ENCODE measurements at places on chromosomes 2 and 18. TPM values are rescaled to one million over a fixed set of nuclear protein-coding genes. Genes with fewer than 3 reads are reported as not detected.

Gene CXCR1
- not detected for total RNA-seq

Gene SGPP2
- 1.3 TPM for total RNA-seq

Gene UGT1A3
- total RNA-seq: not detected

Gene TTN
- 3.5 TPM for total RNA-seq

Gene ANKZF1
- 67.8 TPM for total RNA-seq

GRCh38 chr2:178994264-178994663, 55.7 kb downstream of the CCDC141 start:
- no peak for DNase-seq

GRCh38 chr2:38862476-38862875, 13.3 kb downstream of the DHX57 start:
- no peak for DNase-seq

DNA sequence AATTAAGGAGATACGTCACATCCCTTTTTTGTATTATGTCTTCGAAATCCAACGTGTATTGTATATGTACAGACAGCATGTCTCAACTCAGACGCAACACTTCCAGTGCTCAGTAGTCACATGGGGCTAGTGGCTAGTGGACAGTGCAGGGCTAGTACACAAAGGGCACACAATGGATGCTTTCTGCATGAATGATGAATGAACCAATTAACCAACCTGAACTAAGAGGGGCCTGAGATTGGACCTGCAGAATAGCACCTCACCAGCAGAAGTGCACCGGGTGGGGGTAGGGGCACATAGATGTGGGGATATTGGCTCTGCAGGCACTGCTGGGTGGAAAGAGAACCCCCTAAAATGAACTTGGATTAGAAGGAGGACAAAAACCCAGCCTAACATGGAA, 20.7 kb downstream of the ST8SIA5 start:
- DNase-seq: no peak

DNA sequence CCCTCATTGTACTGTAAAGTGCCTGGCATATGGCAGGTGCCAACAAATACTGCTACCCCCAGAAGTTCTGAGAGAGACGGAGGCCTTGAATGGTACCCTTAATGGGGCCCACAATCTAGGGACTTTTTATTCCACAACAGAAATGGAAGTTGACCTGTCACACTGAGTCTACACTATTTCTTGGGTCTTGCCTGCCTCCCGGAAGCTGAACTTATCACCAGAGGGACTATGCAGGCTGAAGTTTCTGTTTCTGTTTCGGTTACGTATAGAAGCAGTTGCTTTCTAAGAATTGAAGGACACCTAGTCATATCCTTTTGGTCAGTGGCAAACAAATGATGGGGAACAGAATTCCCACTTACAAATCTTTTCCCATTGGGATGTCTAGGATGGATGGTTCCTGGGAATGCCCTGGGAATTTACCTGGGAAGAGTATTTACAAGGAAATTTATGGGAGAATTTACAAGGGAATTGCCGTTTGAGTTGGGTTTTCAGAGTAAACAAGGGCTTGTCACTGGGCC, 74.2 kb downstream of the HS1BP3 start:
- no peak for DNase-seq

GRCh38 chr2:134056173-134056572, 197.7 kb upstream of the MGAT5 start:
- no peak for DNase-seq

DNA sequence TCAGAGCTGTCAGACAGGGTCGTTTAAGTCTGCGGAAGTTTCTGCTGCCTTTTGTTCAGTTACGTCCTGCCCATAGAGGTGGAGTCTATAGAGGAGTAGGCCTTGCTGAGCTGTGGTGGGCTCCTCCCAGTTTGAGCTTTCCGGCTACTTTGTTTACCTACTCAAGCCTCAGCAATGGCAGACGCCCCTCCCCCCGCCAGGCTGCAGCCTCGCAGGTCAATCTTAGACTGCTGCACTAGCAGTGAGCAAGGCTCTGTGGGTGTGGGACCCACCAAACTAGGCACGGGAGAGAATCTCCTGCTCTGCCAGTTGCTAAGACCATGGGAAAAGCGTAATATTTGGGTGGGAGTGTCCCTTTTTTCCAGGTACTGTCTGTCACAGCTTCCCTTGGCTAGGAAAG, 86.5 kb downstream of the EFEMP1 start:
- DNase-seq: no peak

DNA sequence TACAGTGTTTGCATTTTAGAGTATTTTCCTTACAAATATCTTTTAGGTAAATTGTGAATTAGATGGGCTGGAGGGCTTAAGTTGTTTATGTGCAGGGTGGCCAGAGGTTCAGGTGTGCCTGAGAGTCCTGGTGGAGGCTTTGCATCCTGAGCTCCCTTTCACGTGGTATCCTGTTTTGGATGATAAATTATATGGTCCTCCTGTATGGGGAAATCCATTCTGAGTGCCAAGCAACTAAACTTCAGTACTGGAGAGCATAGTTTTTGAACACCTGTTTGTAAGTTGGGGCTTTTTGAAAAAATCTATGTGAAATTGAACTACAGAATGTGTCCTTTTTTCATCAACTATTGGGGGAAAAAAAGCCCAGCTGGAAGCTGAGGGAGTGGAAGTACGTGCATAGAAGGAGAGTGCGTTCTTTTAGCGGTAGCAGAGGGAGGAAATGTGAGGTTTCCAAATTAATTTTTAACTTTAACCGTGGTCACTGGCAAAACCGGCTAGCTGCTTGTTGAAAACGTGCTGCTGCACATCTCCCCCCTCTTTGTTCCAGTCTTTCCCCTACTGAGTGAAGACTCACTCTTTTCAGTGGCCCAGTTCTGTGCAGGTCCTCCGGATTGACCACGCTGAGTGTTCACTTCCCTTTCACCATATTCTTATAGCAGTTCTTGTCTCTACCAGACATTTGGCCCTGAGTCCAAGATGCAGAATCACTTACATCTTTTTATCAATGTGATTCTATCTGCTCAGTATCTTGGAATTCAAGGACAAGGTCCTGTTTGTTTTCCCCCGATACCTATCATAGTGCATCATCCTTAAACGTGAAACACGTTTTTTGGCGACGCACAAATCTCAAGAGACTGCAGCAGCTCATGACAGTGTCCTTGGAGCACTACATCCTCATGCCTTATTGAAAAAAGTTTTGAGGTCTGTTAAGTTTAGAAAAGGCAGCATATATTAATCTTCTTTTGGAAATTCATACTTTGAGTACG, 15.3 kb downstream of the CNOT11 start:
- no peak for DNase-seq

DNA sequence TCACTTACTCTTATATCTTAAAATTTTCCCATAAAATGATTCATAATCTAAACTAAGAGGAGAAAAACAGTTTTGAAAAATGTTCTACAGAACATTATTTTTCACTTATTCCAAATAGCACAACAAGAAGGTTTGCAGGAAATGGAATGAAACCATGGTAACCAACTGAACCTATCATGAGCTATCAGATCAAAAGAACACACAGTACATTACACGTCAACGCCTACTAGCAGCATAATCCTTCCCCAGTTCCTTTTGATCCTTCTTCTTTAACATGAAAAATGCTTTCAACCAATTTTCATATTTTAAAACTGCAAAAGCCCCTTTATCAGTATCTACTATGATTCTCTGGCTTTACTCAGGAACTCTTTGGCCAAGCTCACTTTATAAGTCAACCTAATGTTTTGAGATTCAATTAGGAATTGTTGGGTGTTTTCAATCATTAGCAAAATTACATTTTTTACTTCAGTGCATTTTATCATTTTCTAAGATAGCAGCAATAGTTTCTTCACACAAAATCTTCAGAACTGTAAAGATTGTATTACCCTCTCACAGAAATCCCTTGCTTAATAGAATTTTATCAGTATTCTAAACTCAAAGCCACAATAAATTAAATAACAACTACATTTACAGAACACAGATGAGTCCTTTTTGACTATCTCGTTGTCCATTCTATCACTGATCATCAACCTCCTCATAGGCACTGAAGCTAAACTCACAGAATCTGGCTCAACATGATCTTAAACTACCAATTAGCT, 102.5 kb downstream of the CHN1 start:
- no peak for DNase-seq

- DNase-seq: no peak
Observed at GRCh38 chr18:52963481-52963880, 623.5 kb downstream of the DCC start.

DNA sequence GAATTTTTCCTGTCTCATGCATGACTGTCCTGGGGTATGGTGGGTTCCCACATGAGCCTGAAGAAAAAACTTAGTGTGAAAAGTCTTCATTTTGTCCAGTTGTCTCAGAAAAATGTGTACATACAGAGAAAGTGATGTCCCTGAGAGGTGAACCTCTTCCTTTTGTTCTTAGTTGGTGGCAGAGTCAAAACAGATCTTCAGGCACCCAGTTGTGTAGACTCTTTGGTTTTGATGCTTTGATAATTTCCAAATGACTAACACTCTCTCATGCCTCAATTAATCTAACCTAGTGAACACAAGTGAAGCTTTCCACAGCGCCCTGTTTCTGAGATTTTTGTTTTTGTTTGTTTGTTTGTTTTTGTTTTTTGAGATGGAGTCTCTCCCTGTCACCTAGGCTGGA, 273.5 kb downstream of the PIK3C3 start:
- no peak for DNase-seq

DNA sequence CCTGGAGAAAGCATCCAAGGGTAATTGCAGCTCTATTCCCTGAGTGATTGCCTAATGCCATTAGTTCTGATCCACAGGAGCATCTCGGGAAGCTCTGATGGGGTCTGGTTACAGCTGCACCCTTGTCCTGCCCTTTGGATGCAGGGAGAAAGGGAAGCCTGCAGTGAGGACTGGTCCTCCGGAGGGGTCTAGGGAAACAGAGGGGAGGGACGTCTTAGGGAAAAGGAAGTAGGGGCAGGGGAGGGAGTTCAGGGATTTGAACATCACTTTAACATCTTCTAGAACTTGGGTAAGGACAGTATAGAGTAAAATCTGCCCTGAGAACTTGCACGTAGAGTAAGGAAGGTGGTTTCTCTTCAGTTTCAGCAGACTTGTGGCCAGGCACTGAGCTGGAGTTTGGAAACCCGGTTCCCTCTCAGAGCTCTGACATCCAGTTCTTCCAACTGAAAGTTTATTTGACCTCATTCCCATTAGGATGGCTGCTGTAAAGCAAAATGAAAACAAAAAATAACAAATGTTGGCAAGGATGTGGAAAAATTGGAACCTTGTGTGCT, 20.5 kb downstream of the ONECUT2 start:
- DNase-seq: no peak

- no peak for DNase-seq
Observed at GRCh38 chr2:129331638-129332037, 647.8 kb upstream of the RAB6C start.

DNA sequence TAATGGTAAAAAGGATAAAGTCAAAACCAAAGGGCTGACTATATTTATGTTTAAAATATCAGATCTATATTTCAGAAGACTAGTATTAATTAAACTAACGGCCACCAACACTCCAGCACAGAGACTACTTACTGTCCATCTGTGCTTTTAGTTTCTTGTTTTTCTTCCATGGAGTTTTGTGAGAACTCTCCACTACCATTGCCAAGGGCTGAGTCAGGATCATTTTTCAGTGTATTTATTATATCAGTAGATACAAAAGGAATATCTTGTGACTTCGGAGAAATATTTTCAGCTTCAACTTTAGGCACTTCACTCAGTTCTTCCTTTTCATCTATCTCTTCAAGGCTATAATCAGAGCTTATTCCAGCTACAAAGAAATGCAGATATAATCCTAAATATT, 79.1 kb upstream of the GRB14 start:
- DNase-seq: no peak

- no peak for DNase-seq
Observed at GRCh38 chr2:96256611-96257113, 9.1 kb downstream of the TMEM127 start.

- DNase-seq: no peak
Observed at GRCh38 chr2:119476301-119477112, 44.9 kb downstream of the TMEM37 start.

DNA sequence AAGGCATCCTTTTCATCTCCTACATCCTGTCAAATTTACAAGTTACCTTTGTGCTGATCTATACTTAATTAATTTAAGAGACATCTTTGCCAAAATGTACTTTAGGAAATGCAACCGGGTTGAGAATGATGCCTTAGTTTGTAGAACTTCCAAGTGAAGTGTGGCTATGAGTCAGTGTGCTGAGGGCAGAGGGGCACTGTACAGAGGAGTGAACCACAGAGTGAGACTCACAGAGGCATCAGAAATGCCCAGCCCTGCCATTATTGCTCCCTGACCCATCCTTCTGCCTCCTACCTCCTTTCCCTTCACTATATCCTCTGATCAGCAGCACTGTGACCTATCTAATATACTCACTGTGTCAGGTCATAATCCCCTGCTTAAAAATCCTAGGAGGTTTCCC, 320.1 kb downstream of the LRRTM1 start:
- no peak for DNase-seq

- peak; percentile 28 for DNase-seq
Observed at GRCh38 chr2:158197940-158198339, 96.3 kb downstream of the UPP2 start.

DNA sequence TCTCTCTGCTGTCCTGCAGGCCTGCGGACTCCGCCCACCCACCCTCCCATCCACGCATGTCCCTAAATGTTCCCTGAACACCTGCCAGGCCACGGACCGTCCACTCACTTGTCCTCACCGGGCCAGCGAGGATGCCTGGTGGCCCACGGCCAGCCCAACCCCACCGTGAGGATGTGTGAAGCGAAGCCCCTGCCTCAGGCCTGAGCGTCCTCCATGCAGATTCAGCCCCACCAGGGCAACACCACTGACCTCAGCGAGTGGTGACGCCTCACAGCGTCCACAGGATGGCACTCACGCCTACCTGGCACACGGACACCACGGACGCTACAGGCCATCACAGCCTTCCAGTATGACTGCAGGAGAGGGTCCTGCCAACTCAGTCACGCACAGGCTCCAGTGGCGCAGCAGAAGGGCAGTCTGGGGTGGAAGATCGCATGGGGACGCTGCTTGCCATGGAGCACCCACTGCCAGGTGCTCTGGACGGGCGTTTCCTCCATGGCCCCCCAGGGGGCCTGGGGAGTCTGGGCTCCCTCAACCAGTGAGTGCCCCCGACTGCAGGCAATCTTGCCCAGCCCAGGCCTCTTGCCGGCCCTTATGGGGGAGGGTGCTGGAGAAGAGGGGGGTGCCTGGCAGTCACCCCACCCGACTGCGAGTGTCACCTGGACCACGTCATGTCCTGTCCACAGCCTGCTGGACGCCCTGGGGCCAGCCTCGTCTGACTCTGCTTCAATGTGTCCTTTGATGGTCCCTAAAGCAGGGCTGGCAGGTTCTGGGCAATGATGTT, 25.4 kb downstream of the HDAC4 start:
- peak; percentile 43 for DNase-seq

GRCh38 chr2:222288590-222289277, 10.1 kb downstream of the PAX3 start:
- DNase-seq: no peak

DNA sequence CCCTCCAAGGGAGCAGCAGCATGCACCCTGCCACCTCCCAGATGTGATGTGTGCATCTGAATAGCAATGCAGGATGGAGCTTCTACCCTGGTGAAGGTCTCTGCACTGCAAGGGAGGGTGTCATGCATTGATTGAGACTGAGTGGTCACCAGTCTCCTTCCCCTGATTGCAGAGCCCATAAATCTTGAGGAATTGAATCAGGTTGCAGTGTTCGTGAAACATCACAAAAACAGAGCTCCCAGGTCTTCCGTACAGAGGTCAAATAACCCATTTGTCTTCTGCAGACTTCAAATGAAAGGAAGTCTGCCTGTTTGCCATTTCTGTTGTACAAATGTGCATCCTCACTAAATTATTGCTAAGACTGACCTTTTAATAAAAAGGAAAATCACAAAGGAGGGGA, 136.8 kb downstream of the WDSUB1 start:
- DNase-seq: no peak

GRCh38 chr2:82650038-82650437, 1809.0 kb downstream of the SUCLG1 start:
- no peak for DNase-seq

- no peak for DNase-seq
Observed at GRCh38 chr2:174259981-174260380, 11.6 kb upstream of the OLA1 start.
